Left ventricle myocardium inferior (tissue), 1 donor: ENCODE measurements at places on chromosomes 16 and 17. TPM values are rescaled to one million over a fixed set of nuclear protein-coding genes. Genes with fewer than 3 reads are reported as not detected.

FBRS gene
- total RNA-seq = 27.8 TPM

GALR2 gene
- total RNA-seq = not detected

NQO1 gene
- total RNA-seq = 22.7 TPM

CPHXL gene
- total RNA-seq = not detected

KCNG4 gene
- not detected for total RNA-seq

CLEC3A gene
- total RNA-seq = not detected

TEX14 gene
- 0.19 TPM for total RNA-seq

EPOP gene
- 0.33 TPM for total RNA-seq

MT4 gene
- not detected for total RNA-seq

CACNB1 gene
- total RNA-seq = 3.7 TPM

TAT gene
- total RNA-seq = not detected

TLCD3B gene
- total RNA-seq = not detected

ARHGDIG gene
- total RNA-seq = 7.0 TPM

IGFBP4 gene
- 130 TPM for total RNA-seq

OSGIN1 gene
- 12.5 TPM for total RNA-seq
